ENCODE measurements at places on chromosomes 6 and 20. TPM values are rescaled to one million over a fixed set of nuclear protein-coding genes. Genes with fewer than 3 reads are reported as not detected.

DNA sequence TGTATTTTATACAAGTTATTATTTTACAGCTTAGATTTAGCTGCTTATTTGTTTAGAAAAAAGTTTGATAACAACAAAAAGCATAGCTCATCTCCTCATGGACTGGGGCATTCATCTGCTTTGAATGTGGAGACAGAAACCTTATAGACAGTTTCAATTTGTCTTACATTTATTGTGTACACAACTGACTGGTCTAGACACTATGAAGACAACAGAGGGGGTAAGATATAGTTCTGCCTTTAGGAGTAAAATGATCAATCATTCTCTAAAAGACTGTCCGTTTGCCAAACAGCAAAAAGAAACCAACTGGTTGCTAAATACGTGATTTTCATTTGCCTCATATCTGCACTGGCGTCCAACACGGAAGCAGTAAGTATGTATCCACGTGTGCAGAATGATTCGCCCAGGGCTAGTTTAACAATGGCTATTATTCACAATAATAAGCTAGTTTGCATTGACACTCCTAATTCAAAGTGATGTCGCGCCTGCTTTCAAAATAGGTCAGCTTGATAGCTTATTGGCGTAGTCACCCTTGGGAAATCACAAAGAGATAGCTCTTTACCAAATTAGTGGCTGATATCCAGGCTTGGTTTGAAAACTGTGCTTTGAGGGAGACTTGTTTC lies 153.6 kb downstream of the BMP2 start:
- no peak overlapping the region for H3K4me3 ChIP-seq
- no peaks in the 10 kb centered on the region for H3K4me1 ChIP-seq
- no peak overlapping the region for H3K27ac ChIP-seq
- no peaks in the 10 kb centered on the region for H3K36me3 ChIP-seq

- H3K27me3 ChIP-seq = no peaks in the 10 kb centered on the region
- H3K27ac ChIP-seq = no peak overlapping the region
- H3K36me3 ChIP-seq = no peaks in the 10 kb centered on the region
- no peak for DNase-seq
Observed at GRCh38 chr20:16132036-16132798, 441.0 kb downstream of the KIF16B start.

DNA sequence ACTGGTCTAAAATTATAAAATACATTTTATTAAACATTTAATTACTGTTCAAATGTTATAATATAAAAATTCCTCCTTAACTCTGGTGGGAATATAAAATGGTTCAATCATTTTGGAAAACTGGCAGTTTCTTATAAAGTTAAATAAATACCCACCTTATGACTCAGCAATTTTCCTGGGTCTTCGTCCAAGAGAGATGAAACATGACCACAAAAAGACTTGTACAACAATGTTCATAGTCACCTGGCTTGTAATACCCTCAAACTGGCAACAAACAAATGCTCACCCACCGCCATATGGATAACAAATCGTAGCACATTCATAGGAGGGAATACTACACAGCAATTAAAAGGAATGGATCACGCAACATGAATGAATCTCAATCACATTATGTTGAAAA lies 66.0 kb upstream of the RIN2 start:
- no peak overlapping the region for H3K27ac ChIP-seq
- no peak overlapping the region for H3K4me3 ChIP-seq
- H3K36me3 ChIP-seq = no peaks in the 10 kb centered on the region

- no peak for DNase-seq
- H3K27ac ChIP-seq = no peak overlapping the region
- no peak overlapping the region for H3K4me3 ChIP-seq
- no peaks in the 10 kb centered on the region for H3K36me3 ChIP-seq
- no peaks in the 10 kb centered on the region for H3K4me1 ChIP-seq
- H3K27me3 ChIP-seq = peaks cover 23% of the 10 kb centered on the region
Observed at GRCh38 chr6:151616600-151616999, 122.8 kb downstream of the CCDC170 start.

DNA sequence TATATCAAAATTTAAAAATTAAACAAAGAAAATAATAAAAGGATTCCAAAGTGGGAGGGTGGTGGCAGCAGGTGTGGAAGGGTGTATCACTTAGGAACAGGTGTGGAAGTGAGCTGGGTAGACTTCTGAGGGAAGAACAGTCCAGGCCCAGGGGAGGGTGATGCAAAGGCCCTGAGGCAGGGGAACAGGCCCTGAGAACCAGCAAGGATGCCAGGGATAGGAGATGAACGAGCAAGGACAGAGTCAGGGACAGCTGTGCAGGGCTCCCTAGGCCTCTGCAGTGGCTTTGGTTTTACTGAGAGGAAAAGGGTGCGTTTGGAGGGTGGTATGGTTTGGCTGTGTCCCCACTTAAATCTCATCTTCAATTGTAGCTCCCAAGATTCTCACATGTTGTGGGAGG lies 9.4 kb upstream of the RAET1E start:
- no peak for DNase-seq
- H3K4me1 ChIP-seq = no peaks in the 10 kb centered on the region
- peaks cover 5% of the 10 kb centered on the region for H3K36me3 ChIP-seq
- peaks cover 8% of the 10 kb centered on the region for H3K27me3 ChIP-seq

- DNase-seq = no peak
- H3K27ac ChIP-seq = no peak overlapping the region
- H3K27me3 ChIP-seq = no peaks in the 10 kb centered on the region
- H3K4me3 ChIP-seq = no peak overlapping the region
- no peaks in the 10 kb centered on the region for H3K4me1 ChIP-seq
Observed at GRCh38 chr6:84847390-84848160, 83.2 kb upstream of the TBX18 start.

DNA sequence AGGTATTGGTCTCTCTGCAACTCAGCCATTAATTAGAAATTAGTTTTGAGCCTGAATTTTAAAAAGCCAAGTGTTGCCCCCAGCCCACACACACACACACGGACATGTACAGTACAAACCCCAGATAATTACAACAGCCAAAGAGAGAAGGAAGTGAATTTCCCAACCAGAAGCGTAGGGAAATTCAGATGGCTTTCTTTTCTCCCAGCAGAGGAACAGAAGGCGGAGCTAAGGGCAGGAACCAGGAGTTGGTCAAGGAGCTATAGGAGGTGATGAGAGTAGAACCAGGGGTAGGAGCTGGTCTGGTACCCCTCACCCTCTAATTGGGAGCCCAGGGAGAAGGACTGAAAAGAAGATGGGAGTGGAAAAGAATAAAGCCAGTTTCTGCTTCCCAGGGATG lies 3.9 kb upstream of the ZBTB9 start:
- H3K36me3 ChIP-seq = peaks cover 30% of the 10 kb centered on the region
- no peak for DNase-seq
- H3K4me1 ChIP-seq = peaks cover 20% of the 10 kb centered on the region
- no peak overlapping the region for H3K4me3 ChIP-seq

- no peak for DNase-seq
- H3K27me3 ChIP-seq = no peaks in the 10 kb centered on the region
- no peak overlapping the region for H3K4me3 ChIP-seq
- no peak overlapping the region for H3K27ac ChIP-seq
- H3K4me1 ChIP-seq = no peaks in the 10 kb centered on the region
Observed at GRCh38 chr20:14522595-14522994, 185.2 kb upstream of the FLRT3 start.

- H3K27ac ChIP-seq = no peak overlapping the region
- H3K4me3 ChIP-seq = no peak overlapping the region
- no peak for DNase-seq
- H3K4me1 ChIP-seq = peaks cover 16% of the 10 kb centered on the region
- no peaks in the 10 kb centered on the region for H3K36me3 ChIP-seq
Observed at GRCh38 chr6:30754631-30755030, 10.3 kb upstream of the IER3 start.

GRCh38 chr20:32396646-32397160 lies 38.6 kb downstream of the ASXL1 start:
- DNase-seq = no peak
- no peak overlapping the region for H3K4me3 ChIP-seq
- H3K27ac ChIP-seq = no peak overlapping the region
- no peaks in the 10 kb centered on the region for H3K27me3 ChIP-seq
- H3K4me1 ChIP-seq = peaks cover 37% of the 10 kb centered on the region

- no peak for DNase-seq
- H3K4me1 ChIP-seq = peaks cover 18% of the 10 kb centered on the region
- H3K4me3 ChIP-seq = no peak overlapping the region
Observed at GRCh38 chr20:3213226-3213625, 3.9 kb downstream of the ITPA start.

- no peaks in the 10 kb centered on the region for H3K27me3 ChIP-seq
- DNase-seq = no peak
- peak overlapping the region; percentile 90 for H3K4me3 ChIP-seq
- peaks cover 36% of the 10 kb centered on the region for H3K4me1 ChIP-seq
- H3K27ac ChIP-seq = peak overlapping the region; percentile 97
Observed at GRCh38 chr6:2763876-2764540, 1.2 kb upstream of the WRNIP1 start.

- H3K27ac ChIP-seq = no peak overlapping the region
- no peaks in the 10 kb centered on the region for H3K36me3 ChIP-seq
- H3K4me3 ChIP-seq = no peak overlapping the region
- DNase-seq = no peak
- peaks cover 22% of the 10 kb centered on the region for H3K27me3 ChIP-seq
- H3K4me1 ChIP-seq = peaks cover 13% of the 10 kb centered on the region
Observed at GRCh38 chr6:41426438-41426851, 91.0 kb downstream of the NCR2 start.

GRCh38 chr6:155254139-155254538 lies 9.7 kb upstream of the CLDN20 start:
- H3K27ac ChIP-seq = no peak overlapping the region
- peaks cover 30% of the 10 kb centered on the region for H3K36me3 ChIP-seq
- no peaks in the 10 kb centered on the region for H3K4me1 ChIP-seq
- DNase-seq = no peak

DNA sequence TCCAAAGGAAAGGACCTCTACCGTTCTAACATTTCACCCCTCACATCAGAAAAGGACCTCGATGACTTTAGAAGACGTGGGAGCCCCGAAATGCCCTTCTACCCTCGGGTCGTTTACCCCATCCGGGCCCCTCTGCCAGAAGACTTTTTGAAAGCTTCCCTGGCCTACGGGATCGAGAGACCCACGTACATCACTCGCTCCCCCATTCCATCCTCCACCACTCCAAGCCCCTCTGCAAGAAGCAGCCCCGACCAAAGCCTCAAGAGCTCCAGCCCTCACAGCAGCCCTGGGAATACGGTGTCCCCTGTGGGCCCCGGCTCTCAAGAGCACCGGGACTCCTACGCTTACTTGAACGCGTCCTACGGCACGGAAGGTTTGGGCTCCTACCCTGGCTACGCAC lies 18.8 kb downstream of the PRDM1 start:
- peaks cover 78% of the 10 kb centered on the region for H3K4me1 ChIP-seq
- peaks cover 3% of the 10 kb centered on the region for H3K27me3 ChIP-seq
- peaks cover 92% of the 10 kb centered on the region for H3K36me3 ChIP-seq
- peak overlapping the region; percentile 67 for H3K27ac ChIP-seq
- H3K4me3 ChIP-seq = peak overlapping the region; percentile 44

DNA sequence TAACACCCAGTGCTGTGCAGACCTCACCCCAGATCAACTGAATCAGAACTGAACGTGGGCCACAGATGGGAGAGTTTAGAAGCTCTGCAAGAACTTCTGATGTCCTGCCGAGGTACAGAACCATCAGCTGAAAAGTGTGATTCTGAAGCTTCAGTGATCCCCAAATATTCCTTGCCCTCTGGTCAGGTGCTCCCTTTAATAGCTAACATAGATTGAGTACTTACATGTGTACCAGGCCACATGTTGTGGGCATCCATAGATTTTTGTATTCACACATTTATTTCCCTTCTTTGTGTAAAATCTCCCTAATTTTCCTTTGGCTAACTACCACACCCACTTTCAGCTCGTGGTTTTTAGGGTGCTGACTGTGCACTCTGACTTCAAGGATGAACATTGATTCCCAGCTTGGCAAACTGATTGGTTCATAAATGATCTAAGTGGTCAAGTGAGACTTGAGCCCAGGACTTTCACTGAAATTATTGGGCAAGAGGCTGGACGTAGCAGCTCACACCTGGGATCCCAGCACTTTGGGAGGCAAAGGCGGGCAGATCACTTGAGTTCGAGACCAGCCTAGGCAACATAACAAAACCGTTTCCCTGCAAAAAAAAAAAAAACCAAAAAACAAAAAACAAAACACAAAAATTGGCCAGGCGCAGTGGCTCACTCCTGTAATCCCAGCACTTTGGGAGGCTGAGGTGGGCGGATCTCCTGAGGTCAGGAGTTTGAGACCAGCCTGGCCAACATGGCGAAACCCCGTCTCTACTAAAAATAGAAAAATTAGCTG lies 162.2 kb downstream of the BCAS1 start:
- peaks cover 17% of the 10 kb centered on the region for H3K4me1 ChIP-seq
- no peak overlapping the region for H3K4me3 ChIP-seq
- DNase-seq = no peak

- no peaks in the 10 kb centered on the region for H3K36me3 ChIP-seq
- H3K4me3 ChIP-seq = no peak overlapping the region
- H3K4me1 ChIP-seq = no peaks in the 10 kb centered on the region
- H3K27ac ChIP-seq = no peak overlapping the region
- peaks cover 30% of the 10 kb centered on the region for H3K27me3 ChIP-seq
- DNase-seq = no peak
Observed at GRCh38 chr6:29112135-29112534, 4.3 kb downstream of the OR2J3 start.

DNA sequence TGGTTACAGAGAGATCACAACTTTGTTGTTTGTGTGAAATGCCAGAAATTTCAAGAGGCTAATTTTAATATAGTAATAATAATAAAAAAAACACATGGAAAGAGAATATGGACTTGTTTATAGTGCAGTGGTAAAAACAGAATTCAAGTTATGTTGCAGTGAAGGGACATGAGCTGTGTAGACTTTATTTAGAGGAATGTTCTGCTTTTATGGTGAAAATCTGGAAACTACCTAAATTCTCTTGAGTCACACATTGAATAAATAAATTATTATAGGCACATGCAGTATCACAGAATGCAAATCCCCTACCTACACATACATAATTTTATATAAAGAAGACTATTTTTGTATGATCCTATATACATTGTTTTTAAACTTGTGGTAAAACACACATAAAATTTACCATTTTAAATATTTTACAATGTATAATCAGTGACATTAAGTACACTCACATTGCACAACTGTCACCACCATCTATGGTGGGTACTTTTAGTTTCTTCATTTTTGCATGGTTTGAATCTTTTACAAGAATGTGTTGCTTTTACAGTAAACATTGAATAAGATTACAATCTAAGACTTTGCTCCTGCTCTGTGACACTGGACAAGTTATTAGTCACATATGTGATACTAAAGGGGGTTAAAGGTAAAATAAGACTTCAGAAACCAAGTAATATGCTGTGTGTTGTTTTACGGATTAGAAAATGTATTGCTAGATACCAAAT lies 107.4 kb downstream of the B3GAT2 start:
- peaks cover 1% of the 10 kb centered on the region for H3K36me3 ChIP-seq
- H3K27me3 ChIP-seq = no peaks in the 10 kb centered on the region
- H3K4me3 ChIP-seq = no peak overlapping the region
- no peak overlapping the region for H3K27ac ChIP-seq
- H3K4me1 ChIP-seq = no peaks in the 10 kb centered on the region
- DNase-seq = no peak

KIAA0408 gene
- 6.5 TPM for total RNA-seq

MYLK4 gene
- total RNA-seq = 0.07 TPM

CTNNBL1 gene
- total RNA-seq = 76.5 TPM

MEI4 gene
- total RNA-seq = not detected

MCCD1 gene
- not detected for total RNA-seq
